ENCODE measurements at places on chromosomes 12 and 14. TPM values are rescaled to one million over a fixed set of nuclear protein-coding genes. Genes with fewer than 3 reads are reported as not detected.

The COL2A1 gene
- polyA plus RNA-seq: 0.04 TPM

The OTOGL gene
- polyA plus RNA-seq: 0.11 TPM

The PSEN1 gene
- 11.6 TPM for polyA plus RNA-seq

The ANKS1B gene
- polyA plus RNA-seq: 0.62 TPM

The IAPP gene
- polyA plus RNA-seq: not detected

The VRTN gene
- not detected for polyA plus RNA-seq

The P2RX2 gene
- not detected for polyA plus RNA-seq

The POTEM gene
- polyA plus RNA-seq: not detected

The BBOF1 gene
- polyA plus RNA-seq: 5.1 TPM

The CACNA2D4 gene
- 0.69 TPM for polyA plus RNA-seq

The KLHDC1 gene
- 3.7 TPM for polyA plus RNA-seq

The TMEM63C gene
- 0.01 TPM for polyA plus RNA-seq

The MAP1LC3B2 gene
- 0.91 TPM for polyA plus RNA-seq

The PEBP1 gene
- 554 TPM for polyA plus RNA-seq

The EML1 gene
- 7.4 TPM for polyA plus RNA-seq

The PRH2 gene
- not detected for polyA plus RNA-seq

The IFNG-AS1 gene
- polyA plus RNA-seq: 0.34 TPM

The LBHD2 gene
- polyA plus RNA-seq: 0.19 TPM

The TSHR gene
- polyA plus RNA-seq: not detected

The SNAPC1 gene
- 6.1 TPM for polyA plus RNA-seq

The FITM1 gene
- polyA plus RNA-seq: 276 TPM

The LRRC10 gene
- 30.1 TPM for polyA plus RNA-seq

Measured in heart left ventricle (tissue), 16 donors.